ENCODE measurements at places on chromosomes 3 and 15.

DNA sequence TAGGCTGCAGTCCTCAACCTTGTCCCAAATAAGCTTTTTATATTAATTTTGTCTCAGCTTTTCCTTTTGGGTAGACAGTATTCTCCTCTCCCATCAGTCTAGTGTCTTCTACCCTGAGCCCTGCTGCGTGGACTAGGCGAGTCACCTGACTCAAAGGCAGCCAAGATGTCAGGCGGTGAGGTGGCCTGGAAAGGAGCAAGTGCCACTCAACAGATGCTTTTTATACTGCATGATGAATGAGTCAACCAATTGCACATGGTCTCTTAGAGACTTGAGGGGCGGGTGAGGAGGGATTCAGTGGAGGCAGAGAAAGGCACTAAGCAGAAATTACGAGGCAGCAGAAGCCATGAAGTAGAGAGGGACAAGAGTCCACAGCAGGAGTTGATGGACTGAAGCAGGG is 95.9 kb downstream of the FRMD4B start:
- DNase-seq, result no peak

DNA sequence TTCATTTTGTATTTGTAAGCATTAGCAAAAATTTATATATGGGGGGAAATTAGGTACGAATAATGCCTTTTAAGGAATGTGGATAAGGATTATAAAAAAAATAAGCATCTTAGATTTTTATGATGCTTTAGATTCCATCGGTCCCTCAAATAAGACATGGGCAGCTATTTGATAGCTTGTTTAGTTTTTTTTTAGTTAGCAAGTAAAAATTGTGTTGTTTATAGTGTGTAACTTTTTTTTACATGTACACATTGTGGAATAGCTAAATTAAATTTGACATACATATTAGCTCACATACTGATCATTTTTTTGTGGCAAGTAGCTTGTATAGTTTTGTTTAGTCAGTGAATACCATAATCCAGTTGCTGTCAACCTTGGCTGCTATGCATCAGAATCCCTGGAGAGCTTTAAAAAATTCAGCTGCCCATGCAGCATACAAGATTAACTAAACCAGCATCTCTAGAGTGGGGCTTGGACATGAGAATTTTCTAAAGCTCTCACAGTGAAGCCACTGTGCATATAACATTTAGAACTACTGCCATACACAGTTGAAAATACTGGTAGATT is 53.9 kb downstream of the TMOD3 start:
- no peak for DNase-seq

- DNase-seq, result no peak
Measured at GRCh38 chr15:69940441-69941300, 157.0 kb downstream of the TLE3 start.

GRCh38 chr15:91271565-91272153 is 171.6 kb downstream of the SV2B start:
- peak; percentile 43 for DNase-seq

DNA sequence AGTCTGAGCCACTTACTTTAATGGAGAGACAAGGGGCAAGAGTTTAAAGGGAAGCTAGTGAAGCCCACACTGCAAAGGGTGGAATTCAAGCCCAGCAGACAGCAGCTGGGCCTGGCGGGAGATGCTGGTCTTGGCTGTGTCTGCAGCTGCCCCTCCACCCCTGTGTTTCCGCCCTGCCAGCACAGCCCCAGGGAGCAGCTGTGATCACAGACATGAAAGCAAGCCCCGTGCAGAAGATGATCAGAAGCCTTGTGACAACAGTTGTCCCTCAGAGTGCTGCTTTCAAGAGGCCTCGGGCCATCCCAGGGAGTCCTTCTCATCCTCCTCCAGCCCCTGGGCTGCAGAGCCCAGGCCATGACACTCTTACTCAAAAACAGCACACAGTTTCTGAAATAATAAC is 24.1 kb upstream of the SLC6A1 start:
- no peak for DNase-seq

DNA sequence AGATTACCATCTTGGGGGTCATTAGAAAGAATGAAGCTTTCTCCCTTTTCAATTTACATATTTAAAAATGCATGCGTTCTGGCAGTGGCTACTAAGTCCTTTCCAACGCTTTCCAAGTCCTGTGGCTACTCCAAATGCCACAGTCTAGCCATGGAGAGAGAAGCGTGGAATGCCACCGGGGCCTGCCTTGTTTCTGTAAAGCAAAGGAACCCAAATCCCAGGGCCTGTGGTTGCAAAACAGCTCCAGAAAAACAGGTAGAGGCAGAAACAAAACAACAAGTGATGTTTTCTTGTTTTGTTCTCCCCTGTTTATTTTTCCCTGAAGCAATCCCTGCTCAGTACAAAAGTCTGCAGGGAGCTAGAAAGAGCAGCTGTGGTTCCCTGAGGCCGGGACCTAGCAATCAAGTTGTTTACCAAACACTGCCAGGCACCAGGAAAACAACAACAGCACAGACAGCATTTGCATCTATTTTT is 85.5 kb downstream of the FOXP1 start:
- no peak for DNase-seq

- DNase-seq, result no peak
Measured at GRCh38 chr3:117708601-117709000, 999.0 kb downstream of the TUSC7 start.

GRCh38 chr3:66830301-66830700 is 167.8 kb upstream of the KBTBD8 start:
- no peak for DNase-seq
